ENCODE measurements at places on chromosomes 2 and 18.

GRCh38 chr18:10169814-10170213, 256.0 kb downstream of the VAPA start:
- DNase-seq, result no peak

DNA sequence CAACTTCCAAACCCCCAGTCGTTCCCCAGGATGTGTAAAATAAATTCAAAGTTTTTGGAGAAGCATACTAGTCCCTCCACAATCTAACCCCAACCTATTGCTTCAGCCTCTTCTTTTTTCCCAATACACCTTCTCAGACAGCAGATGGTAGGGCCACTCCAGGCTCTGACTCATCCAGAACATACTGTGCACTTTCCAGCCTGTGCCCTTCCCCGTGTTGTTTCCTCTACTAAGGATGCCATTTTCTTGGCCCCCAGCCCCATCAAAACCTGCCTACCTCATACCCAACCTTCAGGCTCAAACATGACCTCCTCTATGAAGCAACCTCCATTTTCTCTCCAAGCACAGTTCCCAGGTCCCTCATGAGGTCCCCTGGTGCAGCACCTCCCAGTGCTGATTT, 669.3 kb downstream of the BCL11A start:
- no peak for DNase-seq

DNA sequence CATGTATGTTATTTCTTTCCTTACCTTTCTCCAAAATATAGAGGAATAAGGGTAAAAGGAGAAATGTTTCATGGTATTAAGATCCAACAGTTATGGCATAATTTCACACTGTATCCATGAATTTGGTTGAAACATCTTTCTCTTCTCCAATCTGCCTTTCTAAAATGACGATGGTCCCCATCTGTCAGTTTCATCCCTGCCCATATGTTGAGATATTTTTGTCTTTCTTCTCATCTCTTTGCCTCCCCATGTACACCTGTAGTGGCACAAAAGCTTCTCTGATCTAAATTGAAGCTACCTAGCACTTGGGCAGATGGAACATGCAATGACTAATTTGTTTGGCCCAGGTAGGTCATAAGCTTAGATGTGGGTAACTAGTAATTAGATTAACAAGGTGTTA, 90.7 kb upstream of the LRRTM1 start:
- DNase-seq, result no peak

DNA sequence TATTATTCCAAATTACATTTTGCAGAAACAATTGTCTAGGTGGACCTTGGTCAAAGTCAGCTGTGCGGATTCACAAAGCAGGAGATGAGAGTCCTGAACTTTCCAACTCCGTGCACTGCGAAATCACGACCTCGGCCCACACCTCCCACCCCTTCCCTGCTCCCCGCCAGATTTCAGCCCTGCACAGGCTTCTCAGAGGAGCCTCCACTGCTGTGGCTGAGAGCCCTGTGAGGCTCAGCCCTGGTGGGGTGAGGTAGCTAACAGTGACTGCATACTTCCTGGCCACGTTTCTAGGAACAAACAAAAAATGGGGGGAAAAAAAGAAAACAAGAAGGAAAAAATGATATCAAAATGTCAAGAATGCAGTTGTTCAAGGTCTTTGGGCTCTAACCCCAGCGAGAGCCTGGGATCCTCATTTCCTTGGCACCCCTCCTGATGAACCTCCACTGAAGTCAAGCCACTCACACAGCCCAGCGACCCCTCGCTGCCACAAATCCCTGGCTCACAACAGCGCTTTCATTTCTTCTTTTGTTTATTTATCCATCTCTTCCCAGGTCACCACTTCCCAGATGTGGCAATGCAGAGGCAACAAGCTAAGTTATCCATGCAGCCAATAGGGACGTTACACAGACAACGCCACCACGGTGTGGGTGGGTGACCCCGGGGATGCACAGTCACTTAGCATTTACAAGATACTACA, 729.7 kb upstream of the ID2 start:
- DNase-seq, result no peak

GRCh38 chr2:780581-780980, 103.4 kb upstream of the TMEM18 start:
- DNase-seq, result no peak

DNA sequence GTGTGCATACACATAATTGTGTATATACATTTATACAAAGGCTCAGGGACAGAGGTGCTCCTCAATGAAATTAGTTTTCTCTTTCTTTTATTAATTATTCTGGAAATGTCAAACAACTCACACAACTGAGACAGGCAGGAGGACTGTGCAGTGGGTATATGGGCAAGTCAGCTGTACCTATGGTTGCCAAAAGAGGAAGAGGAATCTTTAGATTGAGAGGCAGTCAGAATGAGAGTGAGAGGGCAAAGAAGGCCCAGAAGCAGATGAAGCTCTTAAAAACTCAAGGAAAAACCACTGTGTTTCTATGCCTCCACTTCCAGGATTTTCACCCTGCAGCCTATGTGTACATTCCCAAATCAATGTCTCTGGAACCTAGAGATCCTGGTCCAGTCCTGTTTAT, 79.1 kb downstream of the CACNB4 start:
- DNase-seq, result no peak

GRCh38 chr2:232026910-232027309, 65.4 kb downstream of the DIS3L2 start:
- DNase-seq, result no peak

Measured in GF-D8 (cell line).